Upper lobe of right lung (tissue), 1 donor: ENCODE measurements at places on chromosomes 1 and 21. TPM values are rescaled to one million over a fixed set of nuclear protein-coding genes. Genes with fewer than 3 reads are reported as not detected.

Gene CNR2
- 0.06 TPM for total RNA-seq

Gene DPYD
- 82.7 TPM for total RNA-seq

Gene SLFNL1
- 2.8 TPM for total RNA-seq

Gene TACSTD2
- total RNA-seq, result 112 TPM

Gene CDC7
- 4.3 TPM for total RNA-seq

Gene GPX7
- 6.2 TPM for total RNA-seq

DNA sequence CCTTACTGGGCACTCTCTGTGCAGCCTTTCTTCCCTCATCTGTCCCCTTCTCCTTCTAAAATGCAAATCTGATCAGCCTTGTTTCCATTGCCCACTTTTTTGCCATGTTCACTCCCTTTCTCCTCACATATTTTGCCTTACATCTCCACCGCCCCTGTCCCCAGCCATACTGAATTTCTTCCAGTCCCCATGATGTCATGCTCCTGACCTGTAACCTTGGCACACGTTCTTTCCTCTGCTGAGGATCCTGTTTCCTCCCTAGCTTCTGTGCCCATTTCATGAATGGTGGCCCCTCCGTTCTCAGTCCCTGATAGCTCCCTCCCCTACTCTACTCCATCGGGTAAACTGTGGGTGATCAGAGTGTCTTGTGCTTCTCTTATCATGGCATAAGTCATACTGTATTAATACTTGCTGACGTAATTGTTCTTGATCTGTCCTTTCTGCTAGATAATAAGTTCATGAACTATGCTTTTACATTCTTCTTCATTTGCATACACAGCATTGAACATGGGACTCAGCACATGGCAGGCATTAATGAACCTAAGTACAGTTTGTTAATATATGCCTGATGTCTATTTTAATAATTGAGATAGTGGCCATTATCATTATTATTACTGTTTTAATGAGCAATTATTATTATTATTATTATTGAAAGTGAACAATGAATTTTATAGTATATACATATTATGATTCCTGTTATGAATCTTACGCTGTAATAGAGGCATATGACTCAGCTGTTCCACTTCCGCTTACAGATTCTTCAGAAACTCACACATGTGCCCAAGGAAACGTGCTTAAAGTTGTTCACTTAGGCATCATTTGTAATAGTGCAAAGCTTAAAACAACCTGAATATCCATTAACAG is 28.5 kb downstream of the MAP3K21 start:
- no peaks in the 10 kb centered on the region for H3K4me1 ChIP-seq
- no peaks in the 10 kb centered on the region for H3K27me3 ChIP-seq
- H3K36me3 ChIP-seq, result no peaks in the 10 kb centered on the region
- H3K27ac ChIP-seq, result no peak overlapping the region
- DNase-seq, result no peak

GRCh38 chr1:50901872-50902271 is 58.2 kb downstream of the FAF1 start:
- no peak for DNase-seq
- H3K27ac ChIP-seq, result no peak overlapping the region
- H3K4me3 ChIP-seq, result no peak overlapping the region
- no peaks in the 10 kb centered on the region for H3K4me1 ChIP-seq
- no peaks in the 10 kb centered on the region for H3K36me3 ChIP-seq

DNA sequence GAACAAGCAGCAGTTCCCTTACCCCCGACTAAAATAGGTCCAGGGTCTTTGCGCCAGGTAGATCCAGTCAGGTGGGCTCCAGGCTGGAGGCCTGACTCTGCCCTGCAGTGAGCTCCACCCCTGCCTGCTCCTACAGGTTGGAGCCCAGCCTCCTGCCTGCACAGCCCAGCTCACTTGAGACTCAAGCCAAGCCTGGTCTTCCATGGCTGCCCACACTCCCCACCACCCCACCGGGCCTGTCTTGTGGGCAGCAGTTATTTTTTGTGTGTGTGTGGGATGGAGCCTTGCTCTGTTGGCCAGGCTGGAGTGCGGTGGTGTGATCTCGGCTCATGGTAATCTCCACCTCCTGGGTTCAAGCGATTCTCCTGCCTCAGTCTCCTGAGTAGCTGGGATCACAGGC is 28.5 kb downstream of the RAP1GAP start:
- peaks cover 8% of the 10 kb centered on the region for H3K4me1 ChIP-seq
- DNase-seq, result no peak
- no peaks in the 10 kb centered on the region for H3K36me3 ChIP-seq
- peaks cover 7% of the 10 kb centered on the region for H3K27me3 ChIP-seq
- no peak overlapping the region for H3K4me3 ChIP-seq

GRCh38 chr1:229059671-229060539 is 211.0 kb upstream of the RAB4A start:
- peak overlapping the region; percentile 27 for H3K27ac ChIP-seq
- H3K4me3 ChIP-seq, result no peak overlapping the region
- H3K27me3 ChIP-seq, result no peaks in the 10 kb centered on the region
- peaks cover 20% of the 10 kb centered on the region for H3K4me1 ChIP-seq
- DNase-seq, result no peak

- H3K27me3 ChIP-seq, result peaks cover 21% of the 10 kb centered on the region
- no peak for DNase-seq
- H3K4me3 ChIP-seq, result no peak overlapping the region
- H3K27ac ChIP-seq, result no peak overlapping the region
- H3K36me3 ChIP-seq, result no peaks in the 10 kb centered on the region
Measured at GRCh38 chr1:154657556-154657955, 49.6 kb upstream of the ADAR start.

- no peaks in the 10 kb centered on the region for H3K36me3 ChIP-seq
- peak; percentile 80 for DNase-seq
- peaks cover 44% of the 10 kb centered on the region for H3K4me1 ChIP-seq
- peak overlapping the region; percentile 95 for H3K27ac ChIP-seq
- H3K4me3 ChIP-seq, result no peak overlapping the region
Measured at GRCh38 chr1:182143825-182144645, 82.5 kb upstream of the ZNF648 start.

GRCh38 chr1:67159233-67159632 is 7.0 kb upstream of the IL23R start:
- no peaks in the 10 kb centered on the region for H3K27me3 ChIP-seq
- H3K27ac ChIP-seq, result no peak overlapping the region
- no peak overlapping the region for H3K4me3 ChIP-seq
- no peaks in the 10 kb centered on the region for H3K36me3 ChIP-seq

DNA sequence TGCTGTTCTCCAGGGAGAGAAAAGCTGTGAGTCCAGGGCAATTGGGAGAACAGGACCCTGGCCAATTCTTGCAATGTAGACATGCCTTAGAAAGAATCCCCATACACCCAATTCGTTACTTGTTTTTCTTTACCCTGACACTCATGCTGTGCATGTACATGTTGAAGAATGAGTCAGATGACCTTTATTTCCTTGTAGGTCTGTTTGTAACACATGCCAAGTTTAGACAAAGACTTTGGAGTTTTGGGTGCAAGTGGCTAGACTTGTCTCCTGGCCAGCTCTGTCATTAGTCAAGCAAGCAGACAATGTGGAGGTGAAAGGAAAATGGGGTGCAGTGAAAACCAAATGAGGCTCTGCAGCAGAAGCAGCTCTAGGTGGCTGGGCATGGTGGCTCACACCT is 38.1 kb downstream of the GNPAT start:
- no peaks in the 10 kb centered on the region for H3K4me1 ChIP-seq
- H3K4me3 ChIP-seq, result no peak overlapping the region
- H3K27ac ChIP-seq, result no peak overlapping the region
- no peak for DNase-seq
- peaks cover 41% of the 10 kb centered on the region for H3K36me3 ChIP-seq

- DNase-seq, result no peak
- peaks cover 4% of the 10 kb centered on the region for H3K4me1 ChIP-seq
- H3K36me3 ChIP-seq, result no peaks in the 10 kb centered on the region
- no peak overlapping the region for H3K4me3 ChIP-seq
- no peaks in the 10 kb centered on the region for H3K27me3 ChIP-seq
- H3K27ac ChIP-seq, result no peak overlapping the region
Measured at GRCh38 chr1:88324899-88325298, 359.2 kb upstream of the PKN2 start.

GRCh38 chr1:44218503-44219300 is 5.4 kb downstream of the DMAP1 start:
- H3K27me3 ChIP-seq, result no peaks in the 10 kb centered on the region
- DNase-seq, result no peak
- peaks cover 62% of the 10 kb centered on the region for H3K36me3 ChIP-seq
- H3K4me1 ChIP-seq, result peaks cover 7% of the 10 kb centered on the region
- H3K27ac ChIP-seq, result no peak overlapping the region
